ENCODE measurements at places on chromosomes 5 and 9.

DNA sequence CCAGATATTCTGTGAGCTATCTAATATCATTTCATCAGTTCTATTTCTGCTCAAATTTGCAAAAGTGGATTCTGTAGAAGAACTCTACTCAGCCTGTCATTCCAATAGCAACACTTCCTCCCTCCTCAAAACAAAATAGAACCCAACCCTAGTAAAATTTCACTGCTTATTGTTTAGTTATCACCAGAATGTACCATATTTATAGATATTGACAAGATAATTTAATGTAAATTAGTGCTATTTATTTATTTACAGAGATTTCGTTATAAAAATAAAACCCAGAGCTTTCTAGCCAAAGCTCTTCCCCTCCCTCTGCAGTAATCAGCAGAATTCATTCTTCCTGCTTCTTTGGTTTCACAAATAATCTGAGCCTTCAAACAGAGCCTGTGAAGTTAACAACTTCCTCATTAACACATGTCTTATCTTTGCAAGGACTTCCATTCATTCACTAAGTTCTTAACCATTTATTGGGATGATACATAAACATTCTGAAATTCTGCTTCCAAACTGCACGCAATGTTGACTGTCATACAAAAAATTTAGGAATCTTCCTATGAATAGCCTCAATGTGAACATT is 73.7 kb upstream of the PJA2 start:
- no peak for DNase-seq

GRCh38 chr5:95620870-95621838 is 1.3 kb downstream of the GPR150 start:
- peak; percentile 32 for DNase-seq

GRCh38 chr5:15687401-15687800 is 187.4 kb downstream of the FBXL7 start:
- no peak for DNase-seq

- no peak for DNase-seq
These were observed 237.6 kb upstream of the CCNH start for GRCh38 chr5:87650284-87650683.

DNA sequence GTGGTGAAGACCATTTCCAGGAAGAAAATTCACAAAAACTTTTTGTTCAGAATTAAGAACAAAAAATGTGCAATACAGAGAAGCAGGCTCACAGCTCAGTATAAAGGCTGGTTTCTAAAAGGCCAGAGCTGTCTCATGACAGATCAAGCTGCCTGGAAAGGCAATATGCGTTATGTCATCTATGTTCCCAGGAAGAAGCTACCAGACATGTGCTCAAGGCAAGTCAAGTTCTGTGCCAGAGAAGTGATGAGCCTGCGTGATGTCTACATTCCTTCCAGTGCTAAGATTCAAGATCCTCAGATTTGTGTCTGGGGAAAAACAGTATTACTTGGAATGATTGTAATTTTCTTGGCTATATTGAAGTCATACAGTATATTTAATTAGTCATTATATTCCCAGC is 104.3 kb downstream of the PDE4D start:
- DNase-seq = no peak

- no peak for DNase-seq
These were observed 1304.4 kb downstream of the MAT2B start for GRCh38 chr5:164809821-164810220.

- no peak for DNase-seq
These were observed 471.9 kb upstream of the RGMB start for GRCh38 chr5:98301547-98301946.

- DNase-seq = no peak
These were observed 61.0 kb upstream of the SMIM23 start for GRCh38 chr5:171724468-171725204.

- DNase-seq = no peak
These were observed 79.3 kb downstream of the ARHGAP26 start for GRCh38 chr5:142849466-142849865.

- DNase-seq = no peak
These were observed 109.2 kb downstream of the BASP1 start for GRCh38 chr5:17326600-17327037.

DNA sequence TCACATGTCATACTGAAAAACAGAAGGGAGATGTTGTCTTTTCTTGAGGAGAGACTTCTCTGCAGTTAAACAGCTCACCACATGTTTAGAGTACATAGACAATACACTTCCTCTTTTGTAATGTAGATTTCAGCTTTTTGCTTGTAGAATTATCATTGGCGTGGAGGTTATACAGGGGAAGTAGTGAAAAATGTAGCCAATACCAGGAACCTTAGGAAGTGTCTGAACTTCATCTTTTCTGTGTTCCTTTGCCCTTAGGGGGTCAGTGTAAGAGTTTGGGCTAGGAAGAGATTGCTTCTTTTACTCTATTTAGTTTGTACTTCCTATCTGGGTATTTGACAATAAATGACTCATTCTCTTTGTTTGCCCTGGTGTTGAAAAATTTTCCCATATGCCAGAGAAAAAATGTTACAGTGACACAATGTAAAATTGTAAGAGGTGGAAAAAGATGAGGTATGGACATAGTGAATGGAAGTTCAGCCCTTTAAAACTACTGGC is 21.0 kb upstream of the CDKN2B start:
- DNase-seq = no peak

GRCh38 chr5:149684371-149684770 is 45.7 kb upstream of the PPARGC1B start:
- DNase-seq = no peak

DNA sequence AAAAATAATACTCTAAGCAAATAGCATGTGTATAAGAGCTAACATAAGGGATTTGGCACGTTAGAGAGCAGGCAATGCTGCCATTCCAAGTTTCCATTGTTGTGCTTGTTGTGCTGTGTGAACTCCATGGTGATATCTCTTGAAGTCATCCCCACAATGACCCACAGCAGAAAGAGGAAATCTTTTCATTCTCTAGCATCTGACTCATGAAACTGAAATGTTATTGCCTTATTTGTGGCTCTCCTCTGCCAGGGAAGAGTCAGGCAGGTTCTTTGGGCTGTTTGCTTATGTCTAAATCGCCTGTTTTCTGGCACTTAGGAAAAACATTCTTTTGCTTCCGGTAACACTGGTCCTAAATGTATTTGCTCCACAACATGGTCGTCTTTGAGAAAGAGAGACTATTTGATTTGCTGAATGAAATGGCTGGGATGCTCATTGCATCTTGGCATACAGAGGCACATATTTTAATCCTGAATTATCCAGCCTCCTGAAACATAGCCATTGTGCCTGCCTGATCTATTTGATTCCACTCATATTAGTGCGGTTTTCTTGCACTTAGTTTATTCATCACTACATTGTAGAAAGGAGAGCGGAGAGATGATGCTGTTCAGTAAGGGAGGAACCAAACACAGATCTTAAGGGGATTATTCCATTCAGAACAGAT is 188.8 kb downstream of the CSNK1G3 start:
- no peak for DNase-seq

- DNase-seq = no peak
These were observed 130.3 kb upstream of the FAM120A start for GRCh38 chr9:93321220-93321610.

DNA sequence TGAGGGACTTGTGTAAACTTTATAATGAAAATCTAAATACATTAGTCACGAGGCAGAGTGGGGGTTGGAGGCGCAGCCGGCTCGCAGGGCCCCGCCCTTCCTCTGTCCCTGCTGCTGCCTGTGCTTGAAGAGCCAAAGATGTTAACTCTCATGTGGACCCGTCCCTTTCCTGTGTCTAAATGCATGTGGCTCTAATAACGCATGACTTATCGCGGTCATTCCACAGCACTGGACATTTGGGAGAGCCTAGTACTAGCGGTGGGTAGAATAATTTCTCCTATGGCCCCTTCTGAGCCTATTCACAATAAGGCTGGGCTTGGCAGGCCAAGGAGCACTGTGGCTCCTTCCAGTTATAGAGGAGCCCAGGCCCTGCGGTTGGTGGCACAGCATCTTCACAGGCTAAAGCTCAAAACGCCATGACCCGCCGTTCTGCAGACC is 82.3 kb upstream of the SIMC1 start:
- DNase-seq = no peak

- no peak for DNase-seq
These were observed 1649.8 kb downstream of the EFNA5 start for GRCh38 chr5:106020894-106021293.

DNA sequence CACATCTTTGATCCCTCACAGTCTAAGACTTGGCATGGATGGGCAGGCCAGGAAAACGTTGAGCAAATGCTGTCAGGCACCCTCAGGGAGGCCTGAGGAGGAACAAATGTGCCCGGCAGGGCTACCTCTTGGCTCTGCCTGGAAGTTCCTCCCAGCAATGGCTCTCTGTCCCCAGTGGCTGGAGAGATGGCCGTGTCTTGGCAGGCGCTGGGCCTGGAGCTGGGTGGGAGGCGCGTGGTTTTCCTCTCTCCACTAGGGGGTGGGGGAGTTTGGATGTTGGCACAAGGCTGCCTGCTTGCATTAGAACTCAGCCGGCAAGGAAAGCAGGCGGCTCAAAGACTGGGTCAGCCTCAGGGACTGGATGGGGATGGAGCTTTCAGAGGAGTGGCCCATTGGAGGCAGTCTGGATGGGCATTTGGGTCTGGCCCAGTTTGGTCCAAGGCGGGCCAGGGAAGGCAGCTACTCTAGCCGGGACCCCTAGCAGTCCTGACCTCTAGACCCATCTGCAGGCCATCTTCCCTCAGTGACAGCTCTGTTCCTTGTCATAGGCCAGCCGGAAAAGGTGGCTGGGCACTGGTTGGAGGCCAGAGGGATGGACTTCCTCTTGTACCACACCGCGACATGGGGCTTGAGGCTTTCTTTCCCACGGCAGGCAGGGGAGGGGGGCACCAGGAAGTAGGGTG is 68.2 kb upstream of the STC2 start:
- no peak for DNase-seq

DNA sequence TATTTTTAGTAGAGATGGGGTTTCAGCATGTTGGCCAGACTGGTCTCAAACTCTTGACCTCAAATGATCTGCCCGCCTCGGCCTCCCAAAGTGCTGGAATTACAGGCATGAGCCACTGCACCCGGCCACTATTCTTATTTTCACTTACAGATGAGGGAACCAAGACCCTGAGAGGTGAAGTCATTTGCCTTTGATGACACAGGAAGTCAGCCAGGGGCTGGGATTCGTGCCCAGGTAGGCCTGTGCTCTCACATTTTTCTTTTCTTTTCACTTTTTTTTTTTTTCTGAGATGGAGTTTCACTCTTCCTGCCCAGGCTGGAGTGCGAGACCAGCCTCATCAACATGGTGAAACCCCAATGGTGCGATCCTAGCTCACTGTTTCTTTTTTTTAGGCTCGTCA is 22.2 kb downstream of the ENG start:
- no peak for DNase-seq

DNA sequence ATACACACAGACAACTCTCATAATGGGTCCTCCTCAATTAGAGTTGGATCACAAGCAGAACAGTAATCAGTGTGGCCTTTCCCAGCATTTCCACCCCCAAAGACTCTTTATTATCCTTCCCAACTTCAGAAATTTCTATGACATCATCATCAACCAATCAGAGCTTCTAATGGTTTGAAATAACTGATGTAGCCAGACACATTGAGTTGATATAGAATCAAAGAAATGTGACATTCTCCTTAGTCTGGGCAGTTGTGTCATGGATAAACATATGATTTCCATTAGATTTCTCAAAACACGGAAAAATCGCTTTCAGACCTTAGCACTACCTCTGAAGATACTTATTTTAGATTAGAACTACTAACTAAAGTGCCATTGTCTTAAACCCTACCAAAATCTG is 75.7 kb upstream of the NFIB start:
- no peak for DNase-seq

- no peak for DNase-seq
These were observed 7.7 kb downstream of the FREM1 start for GRCh38 chr9:14902561-14902960.

- DNase-seq = no peak
These were observed 5.8 kb upstream of the FPGS start for GRCh38 chr9:127796852-127797370.

DNA sequence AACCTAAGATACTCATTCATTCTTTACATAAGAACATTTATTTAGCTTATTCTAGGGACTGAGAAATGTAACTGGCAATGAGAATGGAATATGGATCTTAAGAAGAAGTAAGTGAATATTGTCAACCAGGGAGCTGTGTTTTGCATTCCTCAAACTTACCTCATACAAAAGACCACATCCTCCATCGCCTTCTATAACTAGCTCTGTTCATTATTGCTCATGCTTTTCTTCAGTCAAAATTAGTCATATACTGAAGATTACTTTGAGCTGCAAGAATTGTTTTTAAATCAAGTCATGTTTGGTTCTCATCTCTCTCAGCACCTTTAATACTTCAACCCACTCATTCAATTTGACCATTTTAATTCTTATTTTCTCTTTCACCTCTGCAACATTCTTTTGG is 140.3 kb upstream of the RASA1 start:
- no peak for DNase-seq
